ENCODE measurements at places on chromosomes 7 and 10. TPM values are rescaled to one million over a fixed set of nuclear protein-coding genes. Genes with fewer than 3 reads are reported as not detected.
A peak's percentile ranks its signal among the peaks of the same experiment; 100 is the strongest.

DNA sequence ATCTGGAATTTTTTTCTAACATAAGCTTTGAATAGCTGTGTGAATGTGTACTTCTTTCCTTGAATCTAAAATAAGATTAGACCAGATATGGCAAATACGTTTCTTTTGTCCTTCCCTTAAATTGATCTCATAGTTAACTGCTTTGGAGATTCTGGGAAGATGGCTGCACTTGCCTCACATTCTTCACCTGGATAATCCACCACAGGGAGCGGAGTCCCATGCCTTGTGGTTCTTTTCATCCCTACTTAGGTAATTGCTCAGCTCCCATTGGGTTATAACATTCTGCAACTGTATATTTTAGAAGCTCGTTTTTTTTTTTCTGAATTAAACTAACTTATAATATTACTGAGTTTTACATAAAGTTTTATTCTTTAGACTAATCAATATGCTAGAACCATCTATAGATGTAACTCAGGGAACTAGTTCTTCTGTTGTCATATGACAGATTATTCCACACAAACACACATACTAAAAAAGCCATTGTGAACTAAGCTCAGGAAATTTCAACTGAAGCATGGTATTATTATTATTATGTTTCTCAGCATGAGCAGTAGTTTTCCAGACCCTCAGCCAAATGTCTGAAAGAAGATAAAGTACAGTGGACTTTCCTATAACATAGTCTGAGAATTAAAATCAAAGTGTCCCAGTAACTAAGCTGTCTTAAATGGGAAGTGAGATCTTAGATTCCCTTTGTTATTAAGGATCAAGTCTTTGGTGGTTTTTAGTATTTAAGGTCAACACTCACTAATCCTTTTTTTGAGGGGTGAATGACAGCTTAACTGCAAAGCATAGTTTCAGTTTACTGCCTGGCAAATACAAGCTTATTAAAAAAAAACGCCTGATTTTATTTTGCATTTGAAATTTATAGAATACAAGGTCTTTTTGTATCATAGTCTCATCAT is 182.3 kb downstream of the PPP1R9A start:
- no peak for DNase-seq

- peak; percentile 46 for DNase-seq
Observed at GRCh38 chr10:102452672-102453340, 1.5 kb upstream of the C10orf95 start.

The FAM25A gene
- total RNA-seq, result not detected

DNA sequence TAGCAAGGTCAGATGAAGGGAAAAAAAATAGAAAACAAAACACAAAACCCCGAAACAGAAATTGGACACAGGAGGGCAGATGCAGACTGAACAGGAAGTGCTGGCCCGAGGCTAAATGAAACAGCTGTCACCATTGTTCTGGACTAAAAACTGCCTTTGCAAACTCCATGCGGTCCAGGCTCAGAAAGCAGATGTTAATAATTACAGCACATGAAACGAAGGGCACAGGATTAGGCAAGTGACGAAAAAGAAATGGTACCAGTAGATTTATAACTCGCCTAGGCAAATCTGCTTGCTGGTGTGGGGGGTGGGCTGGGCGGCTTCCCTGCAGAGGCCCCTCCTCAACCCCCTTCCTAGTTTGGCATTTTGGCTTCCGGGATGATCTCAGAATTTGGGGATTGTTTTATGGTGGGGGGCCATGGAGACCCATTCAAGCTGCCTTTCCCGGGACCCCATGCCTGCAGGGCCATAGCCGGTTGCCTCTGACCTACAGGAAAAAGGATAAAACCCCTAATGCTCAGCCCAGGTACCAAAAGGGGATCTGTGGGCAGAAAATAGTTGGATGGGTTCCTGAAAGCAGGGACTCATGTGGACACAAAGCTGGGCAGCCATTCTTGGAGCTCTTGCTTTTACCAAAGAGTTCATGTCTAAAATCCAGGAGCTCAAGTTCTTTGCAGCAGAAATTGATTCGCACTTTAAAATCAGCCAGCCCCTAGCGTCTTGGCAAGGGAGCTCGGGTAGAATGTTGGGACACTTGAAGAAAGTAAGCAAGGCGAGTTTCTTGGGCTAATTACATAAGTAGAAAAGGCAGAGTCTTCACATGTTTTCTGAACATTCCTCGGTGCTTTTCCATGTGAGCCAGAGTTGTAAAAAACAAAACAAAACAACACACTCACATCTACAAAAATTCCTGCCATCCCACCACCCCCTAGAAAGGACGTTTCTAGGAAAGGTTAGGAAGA is 39.0 kb upstream of the EMX2 start:
- no peak for DNase-seq

The TRIM8 gene
- total RNA-seq, result 67.6 TPM

The ZYX gene
- 89.0 TPM for total RNA-seq

DNA sequence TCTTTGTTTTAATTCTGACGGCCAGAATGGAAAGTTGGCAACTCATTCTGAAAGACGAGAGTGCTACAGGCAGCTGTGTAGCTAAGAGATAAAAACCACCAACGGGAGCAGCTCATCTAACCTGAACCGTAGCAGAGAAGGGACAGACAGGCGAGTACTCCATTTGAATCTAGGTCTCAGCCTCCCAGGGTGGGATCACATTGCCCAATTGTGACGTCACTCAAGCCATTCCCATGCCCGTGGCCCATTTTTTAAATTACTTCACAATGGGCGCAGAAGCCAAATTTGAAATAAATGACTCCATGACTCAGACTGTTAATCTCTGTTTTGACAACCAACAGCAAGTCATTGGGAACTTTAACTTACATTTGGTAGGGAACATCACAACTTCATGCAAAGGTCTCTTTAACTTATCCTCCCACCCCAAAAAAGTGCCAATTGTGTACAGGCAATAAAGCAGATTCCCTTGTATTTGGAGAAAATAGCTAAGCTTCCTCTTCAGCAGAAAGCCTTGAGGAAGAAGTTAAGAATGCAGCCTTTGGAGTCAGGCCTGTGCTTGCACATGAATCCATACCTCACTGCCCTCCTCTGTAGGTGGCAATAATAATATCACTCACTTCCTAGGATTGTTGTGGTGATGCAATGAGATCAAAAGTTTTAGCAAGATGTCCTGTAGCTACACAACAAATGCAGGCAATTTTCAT is 93.2 kb upstream of the KIF5B start:
- DNase-seq, result no peak

- DNase-seq, result no peak
Observed at GRCh38 chr7:31860925-31861324, 173.9 kb downstream of the PPP1R17 start.

GRCh38 chr10:47362199-47362598 is 14.0 kb downstream of the RBP3 start:
- DNase-seq, result no peak

- DNase-seq, result no peak
Observed at GRCh38 chr10:44756216-44756615, 154.9 kb upstream of the TMEM72 start.

DNA sequence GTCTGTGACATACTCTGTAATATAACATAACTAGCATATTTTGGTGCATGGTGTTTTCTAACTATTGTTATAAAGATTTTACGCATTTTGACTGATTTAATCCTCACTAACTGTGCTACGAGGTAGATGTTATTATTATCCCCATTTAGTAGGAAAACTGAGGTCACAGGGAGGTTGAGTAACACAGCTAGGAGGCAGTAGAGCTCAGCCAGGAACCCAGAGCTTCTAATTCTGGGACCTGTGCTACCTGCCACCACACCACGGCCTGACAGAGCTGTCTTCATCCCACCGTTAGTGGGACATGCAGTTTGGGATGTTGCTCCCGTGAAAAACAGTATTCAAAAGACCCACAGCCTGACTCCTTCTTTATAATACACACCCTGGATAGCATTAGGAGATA is 962.5 kb downstream of the CNTNAP2 start:
- DNase-seq, result no peak

- no peak for DNase-seq
Observed at GRCh38 chr10:59873896-59874295, 32.5 kb downstream of the CCDC6 start.

- DNase-seq, result no peak
Observed at GRCh38 chr10:31383810-31384588, 65.0 kb downstream of the ZEB1 start.

DNA sequence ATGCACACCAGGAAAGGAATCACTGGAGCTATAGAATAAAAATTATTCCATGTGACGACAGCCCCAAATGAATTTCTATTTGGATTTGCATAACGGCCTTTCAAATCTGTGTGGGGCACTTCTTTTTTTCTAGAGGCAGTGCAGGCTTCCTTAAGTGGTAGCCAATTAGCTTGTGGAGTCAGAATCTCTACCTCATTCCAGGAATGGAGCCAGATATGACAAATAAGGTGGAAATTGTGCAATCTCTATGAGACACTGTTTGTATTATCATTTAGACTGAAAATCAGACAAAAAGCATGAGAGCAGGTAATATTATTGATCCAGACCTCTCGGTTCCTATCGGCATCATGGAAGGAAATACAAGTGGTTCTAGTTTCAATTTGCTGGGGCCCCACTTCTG is 78.7 kb downstream of the BEND7 start:
- DNase-seq, result no peak

DNA sequence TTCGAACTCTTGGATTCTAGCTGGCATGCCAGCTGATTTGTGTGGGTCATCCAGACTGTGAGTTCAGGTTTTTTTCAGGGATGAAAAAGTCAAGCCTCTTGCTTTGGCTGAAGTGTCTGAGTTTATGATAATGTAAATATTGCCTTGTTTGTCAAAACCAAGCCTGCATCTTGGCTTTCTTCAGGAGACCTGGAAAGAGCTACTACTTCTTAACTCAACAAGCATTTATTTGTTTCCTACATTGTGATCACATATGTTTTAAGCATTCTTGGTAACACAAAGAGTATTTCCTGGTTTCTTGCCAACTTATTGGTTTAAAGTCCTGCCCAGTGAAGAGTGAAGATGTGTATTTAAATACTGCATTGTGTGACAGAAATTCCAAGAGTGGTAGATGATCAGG is 407.1 kb downstream of the LRMDA start:
- no peak for DNase-seq

The ITPRID1 gene
- not detected for total RNA-seq

DNA sequence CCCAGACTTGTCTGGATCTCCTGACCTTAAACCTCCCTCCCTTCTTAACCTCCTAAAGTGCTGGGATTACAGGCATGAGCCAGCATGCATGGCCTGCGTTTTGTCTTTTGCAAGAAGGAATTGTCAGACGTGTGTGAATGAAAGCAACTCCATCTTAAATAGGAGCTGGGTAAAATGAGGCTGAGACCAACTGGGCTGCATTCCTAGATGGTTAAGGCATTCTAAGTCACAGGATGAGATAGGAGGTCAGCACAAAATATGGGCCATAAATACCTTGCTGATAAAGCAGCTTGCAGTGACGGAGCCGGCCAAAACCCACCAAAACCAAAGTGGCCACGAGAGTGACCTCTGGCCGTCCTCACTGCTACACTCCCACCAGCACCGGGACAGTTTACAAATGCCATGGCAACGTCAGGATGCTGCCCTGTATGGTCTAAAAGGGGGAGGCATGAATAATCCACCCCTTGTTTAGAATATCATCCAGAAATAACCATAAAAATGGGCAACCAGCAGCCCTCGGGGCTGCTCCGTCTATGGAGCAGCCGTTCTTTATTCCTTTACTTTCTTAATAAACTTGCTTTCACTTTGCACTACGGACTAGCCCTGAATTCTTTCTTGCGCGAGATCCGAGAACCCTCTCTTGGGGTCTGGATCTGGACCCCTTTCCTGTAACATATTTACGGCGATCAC is 41.2 kb upstream of the SDK1 start:
- no peak for DNase-seq

All from activated T-cell treated with anti-CD3 and anti-CD28 coated beads, Interleukin-2, amount 50 U/mL, for 4 hours (primary cell).